ENCODE measurements at places on chromosomes 12 and 14.

DNA sequence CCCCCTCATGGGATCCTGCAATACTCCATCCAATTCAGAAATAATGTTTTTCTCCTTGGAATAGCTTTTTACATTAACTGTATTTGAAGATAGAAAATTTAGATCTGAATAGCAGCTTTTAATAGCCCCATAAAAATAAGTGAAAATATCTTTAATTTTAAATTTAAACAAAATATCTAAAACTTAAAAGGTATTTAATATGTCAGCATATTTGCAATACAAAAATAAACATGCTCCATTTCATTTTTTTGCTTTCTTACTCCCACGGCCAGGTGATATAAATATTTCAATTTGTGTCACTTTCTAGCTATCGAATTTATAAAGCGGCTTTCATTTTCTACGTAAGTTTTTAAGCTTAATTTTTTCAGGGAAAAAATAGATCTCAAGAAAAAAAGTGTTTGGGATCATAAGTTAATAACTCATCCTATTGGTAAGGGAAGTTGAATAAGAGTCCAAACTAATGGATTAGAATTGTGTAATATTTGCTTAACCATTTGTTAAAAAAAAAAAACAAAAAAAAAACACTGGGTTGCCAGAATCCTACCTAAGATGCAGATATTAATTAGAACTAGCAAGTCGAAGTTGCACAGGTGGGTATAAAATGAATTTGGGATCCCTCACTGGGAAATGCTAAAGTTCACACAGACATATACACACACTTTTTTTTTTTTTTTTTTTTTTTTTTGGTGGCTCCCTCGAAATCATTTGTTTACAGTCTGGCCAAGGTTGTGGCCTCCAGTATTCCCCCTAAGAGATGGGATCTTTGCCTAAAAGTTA lies 47.6 kb downstream of the PPP2R5C start:
- no peak for DNase-seq

DNA sequence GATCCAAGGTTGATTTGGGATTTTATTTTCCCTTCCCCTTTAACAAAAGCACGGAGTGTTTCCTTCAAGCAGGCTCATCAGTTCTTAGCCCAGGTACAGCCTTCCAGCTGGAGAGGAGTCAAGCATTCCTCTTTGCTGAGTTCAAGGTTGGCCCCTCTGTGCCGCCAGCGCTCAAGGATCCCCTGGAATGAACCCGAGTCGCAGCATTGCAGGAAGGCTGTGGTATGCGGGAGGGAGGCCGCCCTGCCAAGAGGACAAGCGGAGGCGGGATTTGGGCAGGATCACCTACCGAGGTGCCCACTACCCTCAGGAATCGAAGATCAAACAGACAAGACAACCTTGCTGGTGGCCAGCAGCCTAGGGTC lies 53.9 kb upstream of the NCOR2 start:
- no peak for DNase-seq

GRCh38 chr12:52971679-52972329 lies 22.9 kb downstream of the KRT18 start:
- no peak for DNase-seq

- no peak for DNase-seq
Observed at GRCh38 chr14:72443991-72444441, 449.9 kb downstream of the DPF3 start.

GRCh38 chr14:56741325-56741724 lies 69.0 kb downstream of the OTX2 start:
- no peak for DNase-seq

All from cardiac septum (tissue), 1 donor.